ENCODE measurements at places on chromosomes 11 and 22.
A peak's percentile ranks its signal among the peaks of the same experiment; 100 is the strongest.

DNA sequence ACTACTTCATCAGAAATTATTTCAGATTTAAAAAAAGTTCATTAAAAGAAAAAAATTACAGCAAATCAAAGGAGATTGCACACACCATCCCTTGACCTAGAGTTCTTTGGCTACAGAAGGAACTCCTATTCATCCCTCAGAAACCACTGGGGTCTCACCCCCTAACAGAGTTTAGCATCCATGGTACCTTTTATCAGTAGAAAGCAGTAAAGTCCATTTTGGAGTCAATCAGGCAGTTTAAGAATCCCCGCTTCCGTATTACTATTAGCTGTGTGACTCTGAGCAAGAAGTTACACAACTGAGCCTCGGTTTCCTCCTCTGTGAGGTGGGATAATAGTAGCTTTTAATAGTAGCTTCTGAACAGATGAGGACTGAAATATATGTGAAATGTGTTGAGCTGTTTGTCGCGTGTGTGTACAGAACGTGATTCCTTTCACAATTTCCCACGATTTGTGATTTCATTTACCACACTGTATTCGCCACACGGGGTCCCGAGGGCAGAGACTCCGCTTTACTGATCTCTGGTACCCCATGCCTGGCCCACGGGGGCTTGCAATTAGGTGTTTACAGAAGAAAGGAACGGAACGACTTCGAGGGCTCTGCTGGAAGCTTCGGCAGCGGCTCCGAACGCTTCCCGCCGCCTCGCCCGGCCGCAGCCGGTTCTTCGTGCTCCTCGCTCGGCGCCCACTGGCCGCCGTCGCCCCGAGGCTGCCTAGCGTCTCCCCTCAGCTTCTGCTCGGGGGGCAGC lies 72.5 kb upstream of the ZBED5 start:
- no peak for DNase-seq

GRCh38 chr22:46697811-46698515 lies 40.1 kb downstream of the CERK start:
- no peak for DNase-seq

DNA sequence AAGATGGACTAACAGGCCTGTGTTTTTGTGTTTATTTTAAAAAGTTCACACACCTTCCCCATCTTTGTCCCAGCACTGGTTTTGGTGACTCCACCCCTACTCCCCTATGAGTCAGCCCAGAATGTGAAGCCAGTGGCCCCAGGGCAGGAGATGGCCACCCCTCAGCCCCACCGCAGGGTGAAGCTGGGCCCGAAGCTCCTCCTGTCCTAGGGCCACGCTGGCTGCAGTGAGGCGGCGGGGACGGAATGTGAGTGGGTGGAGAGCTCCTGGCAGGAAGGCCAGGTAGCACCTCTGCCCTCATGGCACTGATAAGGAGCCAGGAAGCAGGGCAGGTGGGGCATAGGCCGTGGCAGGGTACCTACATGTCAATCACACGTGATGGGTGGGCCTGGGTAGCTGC lies 39.9 kb downstream of the SGSM3 start:
- DNase-seq, result no peak

DNA sequence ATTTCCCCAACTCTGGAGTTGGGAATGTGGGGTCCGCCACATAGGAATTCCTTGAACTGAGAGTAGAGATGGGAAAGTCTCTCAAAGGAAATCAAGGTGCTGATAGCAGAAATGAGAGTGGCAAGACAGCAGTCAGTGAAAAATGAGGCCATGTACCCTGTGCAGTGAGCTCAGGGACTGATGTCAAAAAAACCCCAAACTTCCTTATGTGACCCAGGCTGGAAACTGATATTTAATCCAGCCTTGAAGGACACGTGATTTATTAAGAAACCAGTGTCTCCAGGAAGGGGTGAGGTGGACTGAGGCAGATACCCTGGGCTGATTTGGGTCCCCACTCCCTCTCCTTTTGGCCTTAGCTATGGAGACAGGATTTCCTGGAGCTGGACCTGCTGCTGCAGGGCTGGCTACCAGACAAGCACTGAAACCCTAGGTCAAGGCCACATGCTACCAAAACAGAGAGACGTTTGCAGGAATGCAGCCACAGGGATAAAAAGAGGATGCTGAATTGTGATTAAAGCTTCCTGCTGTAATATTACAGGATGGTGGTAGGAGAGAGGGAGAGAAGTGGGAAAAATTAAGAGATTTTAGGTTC lies 25.3 kb upstream of the FCHSD2 start:
- no peak for DNase-seq

DNA sequence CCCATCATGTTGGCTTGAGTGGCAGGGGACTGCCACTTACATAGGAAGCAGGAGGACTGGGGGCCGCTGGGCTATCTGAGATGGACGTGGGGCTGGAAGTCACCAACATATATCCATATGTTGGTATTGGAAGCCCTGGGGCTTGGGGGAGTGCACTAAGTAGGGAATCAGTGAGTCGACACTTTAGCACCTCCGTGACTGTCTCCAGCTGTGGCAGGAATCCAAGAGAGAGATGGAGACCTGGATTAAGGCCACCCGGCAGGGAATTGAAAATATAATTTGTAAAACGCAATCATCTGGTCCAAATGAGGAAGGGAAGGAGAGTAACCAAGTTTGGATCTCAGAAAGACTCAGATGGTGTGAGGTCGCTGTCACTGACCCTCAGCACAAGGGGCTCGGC lies 68.4 kb downstream of the ELFN2 start:
- no peak for DNase-seq

GRCh38 chr22:20130731-20131596 lies 640 bp upstream of the ZDHHC8 start:
- peak; percentile 98 for DNase-seq

- no peak for DNase-seq
Observed at GRCh38 chr11:7303146-7303545, 51.4 kb downstream of the SYT9 start.

DNA sequence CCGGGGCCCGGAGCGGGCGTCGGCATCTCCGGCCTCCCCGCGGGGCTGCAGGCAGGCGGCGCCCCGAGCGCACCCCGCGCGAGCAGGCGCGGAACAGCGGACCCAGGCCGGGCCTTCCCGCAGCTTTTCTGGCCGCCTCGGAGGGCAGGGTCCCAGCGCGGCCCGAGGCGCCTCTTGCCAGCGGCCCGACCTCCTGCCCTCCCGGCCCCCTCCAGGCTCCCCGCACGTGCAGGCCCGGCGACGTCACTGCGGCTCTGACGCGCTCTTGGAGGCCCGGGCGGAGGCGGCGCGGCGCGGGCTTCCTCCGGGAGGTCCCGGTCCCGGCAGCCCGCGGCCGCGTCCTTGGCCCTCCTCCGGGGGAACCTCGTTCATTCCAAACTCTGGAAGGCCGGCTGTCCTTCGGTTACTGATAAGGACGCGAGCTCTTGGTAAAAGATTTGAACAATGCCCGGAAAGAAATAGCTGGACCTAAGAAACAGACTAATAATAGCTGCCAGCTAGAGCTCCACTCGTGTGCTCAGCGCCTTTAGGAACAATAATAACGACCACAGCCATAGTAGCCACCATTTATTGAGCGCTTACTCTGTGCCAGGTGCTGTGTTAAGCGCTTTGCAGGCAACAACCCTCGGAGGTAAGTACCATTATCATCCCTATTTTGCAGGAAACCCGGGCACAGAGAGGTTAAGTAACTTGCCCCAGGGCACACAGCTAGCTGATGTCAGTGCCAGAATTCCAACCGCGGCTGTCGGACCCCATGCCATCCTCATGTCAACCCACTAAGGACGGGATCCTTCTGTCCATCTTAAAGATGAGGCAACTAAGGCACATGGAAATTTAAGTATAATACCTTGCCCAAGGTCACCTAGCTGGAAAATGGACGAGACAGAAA lies 39.1 kb upstream of the CREB3L1 start:
- DNase-seq, result peak; percentile 78

DNA sequence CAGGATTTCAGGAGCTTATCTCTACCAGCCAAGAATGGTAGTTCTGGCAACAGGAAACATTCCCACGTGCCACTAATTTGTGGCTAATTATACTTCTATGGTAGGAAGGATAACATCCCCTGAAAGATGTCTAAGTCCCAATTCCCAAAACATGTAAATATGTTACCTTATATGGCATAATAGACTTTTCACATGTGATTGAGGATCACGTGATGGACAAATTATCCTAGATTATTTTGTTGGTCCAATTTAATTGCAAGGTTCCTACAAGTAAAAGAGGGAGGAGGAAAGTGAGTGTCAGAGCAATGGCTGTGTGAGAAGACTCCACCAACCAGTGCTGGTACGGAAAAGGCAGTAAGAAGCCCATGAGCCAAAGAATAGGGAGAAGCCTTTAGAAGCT lies 9.9 kb upstream of the MSANTD4 start:
- no peak for DNase-seq

DNA sequence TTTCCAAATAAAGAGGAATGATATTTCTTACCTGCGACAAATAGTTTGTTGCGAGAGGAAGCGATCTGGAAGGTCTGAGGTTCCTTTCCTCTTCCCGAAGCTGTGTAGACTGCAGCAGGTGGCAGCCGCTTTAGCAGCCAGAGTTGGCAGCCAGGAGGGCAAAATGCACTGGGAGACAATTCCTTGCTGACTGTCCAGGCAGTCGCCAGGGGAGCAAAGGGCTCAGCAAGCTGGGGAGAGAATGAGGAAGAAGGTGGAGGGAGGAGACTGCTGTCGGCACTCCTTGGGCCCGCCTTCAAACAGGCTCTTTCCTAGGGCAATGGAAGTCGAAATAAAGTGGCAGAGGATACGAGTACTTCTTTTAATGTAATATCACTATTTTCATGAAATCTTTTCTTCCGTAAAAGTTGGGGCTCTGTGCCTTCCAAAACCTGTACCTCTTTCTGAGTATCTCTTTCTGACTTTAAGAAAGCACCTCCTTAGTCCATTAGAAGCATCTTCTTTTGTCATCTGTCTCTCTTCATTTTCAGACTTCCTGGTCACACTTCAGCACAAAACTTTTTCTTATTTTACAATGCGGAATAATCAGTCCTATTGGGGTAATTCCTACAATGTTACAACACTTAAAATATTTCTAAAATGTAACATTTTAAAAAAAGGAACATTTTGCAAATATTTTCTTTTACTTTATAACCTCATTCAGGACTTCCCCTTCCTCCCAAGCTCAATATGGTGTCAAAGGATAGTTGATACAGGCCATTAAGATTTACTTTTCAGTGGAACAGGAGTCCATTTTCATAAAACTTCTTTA lies at the start of gene IL18:
Gene IL18, minus strand, starts transcription at position 220 of the 811 bp plus-strand sequence. CDS start 9,041 bp downstream, outside the sequence.
- no peak for DNase-seq

- DNase-seq, result no peak
Observed at GRCh38 chr22:29817724-29818123, 20.4 kb downstream of the ASCC2 start.

DNA sequence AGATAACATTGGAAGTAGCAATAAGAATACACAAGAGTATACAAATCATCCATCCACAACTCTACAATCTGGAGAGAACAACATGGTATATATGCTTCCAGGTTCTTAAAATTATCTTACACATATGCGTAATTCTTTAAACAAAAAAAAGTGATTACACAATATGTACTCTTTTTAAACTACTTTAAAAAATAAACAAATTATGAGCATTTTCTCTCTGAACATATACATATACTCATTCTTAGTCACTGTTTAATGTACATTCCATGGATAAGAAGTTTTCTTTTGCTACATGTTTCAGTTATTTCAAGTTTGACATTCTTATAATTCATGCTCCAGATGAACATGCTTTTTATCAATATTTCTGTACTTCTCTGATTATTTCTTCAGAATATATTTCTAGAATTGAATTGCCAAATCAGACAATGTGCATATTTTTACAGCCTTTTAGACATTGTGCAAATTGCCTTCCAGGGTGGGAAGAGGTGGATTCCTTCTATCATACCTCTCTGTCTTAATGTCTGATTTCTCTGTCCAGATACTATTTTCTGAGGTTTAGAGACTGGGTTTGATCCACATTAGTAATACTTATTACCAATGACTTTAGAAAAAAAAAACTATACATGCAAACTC lies 551.6 kb downstream of the METTL15 start:
- DNase-seq, result no peak

DNA sequence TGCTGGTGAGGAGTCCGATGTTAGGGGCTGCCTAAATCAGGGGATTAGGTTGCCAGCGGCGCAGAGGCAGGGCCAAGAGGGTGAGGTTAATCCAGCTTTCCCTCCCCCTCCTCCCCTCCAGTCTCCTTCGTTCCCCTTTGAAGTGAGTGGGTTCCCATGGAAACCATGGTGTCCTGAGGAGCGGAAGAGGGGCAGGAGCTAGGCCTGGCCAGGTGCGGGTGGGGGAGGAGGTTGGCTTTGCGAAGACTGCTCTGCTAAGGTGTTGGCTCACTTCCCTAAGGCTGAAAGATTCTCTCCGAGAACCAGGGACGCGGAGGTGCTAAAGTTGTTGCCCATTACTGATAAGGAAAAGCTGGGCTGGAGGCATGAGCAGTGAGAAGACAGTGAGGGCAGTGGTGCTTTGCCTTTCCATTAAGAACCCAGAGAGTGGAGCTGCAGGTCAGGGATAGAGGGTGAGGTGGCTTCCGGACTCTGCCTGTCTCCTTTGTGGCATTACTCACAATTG lies 124.6 kb downstream of the FEZ1 start:
- DNase-seq, result no peak

DNA sequence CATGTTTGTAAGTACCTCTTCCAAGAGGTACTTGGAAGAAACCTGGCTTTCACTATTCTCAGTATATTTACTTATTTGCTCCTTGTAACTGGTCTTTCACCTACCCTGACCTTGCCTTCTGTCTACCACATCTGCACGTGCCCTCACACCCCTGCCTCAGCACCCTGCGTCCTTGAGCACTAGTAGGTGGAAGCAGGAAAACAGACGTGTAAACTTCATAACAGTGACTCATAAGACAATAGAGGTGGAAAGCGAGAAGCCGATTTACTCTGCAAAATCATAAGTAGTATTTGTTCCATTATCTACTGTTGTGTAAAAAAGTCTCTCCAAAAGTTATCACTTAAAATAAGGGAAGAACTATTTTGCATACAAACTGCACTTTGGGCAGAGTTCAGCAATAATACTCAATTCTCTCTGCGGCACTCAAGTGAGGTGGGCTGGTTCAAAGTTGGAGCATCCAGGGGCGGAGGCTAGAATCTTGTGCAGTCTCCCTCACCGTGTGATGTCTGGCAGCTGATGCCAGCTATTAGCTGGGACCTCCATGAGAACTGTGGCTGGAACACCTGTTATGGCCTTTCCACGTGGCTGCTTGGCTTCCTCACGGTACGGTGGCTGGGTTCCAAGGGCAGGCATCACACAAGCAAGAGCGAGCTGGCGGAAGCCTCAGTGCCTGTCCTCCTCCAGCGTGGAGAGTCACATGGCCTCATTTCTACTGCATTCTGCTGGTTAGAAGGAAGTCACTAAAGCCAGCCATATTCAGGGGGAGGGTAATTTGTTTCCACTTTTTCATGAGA lies 30.4 kb downstream of the PACS1 start:
- no peak for DNase-seq

DNA sequence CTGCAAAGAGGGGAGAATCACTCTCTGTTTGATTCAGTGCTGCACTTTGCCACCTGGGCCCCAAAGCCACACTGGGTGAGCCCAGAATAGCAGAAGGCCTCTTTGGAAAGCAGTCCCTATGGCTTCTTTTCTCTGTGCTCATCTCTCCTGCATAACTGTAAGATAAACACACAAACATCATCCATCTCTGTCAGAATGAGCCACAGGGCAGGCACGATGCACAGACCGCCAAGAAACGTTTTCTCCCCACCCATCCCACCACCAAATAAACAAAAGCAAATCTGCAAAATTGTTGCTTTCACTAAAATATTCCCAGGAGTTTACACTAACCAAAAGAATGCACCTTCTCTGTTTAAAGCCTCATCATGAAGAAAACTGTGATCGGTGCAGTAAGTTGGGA lies 196.4 kb upstream of the POU2AF2 start:
- no peak for DNase-seq

- peak; percentile 85 for DNase-seq
Observed at GRCh38 chr11:10455637-10456487, 798 bp downstream of the AMPD3 start.

GRCh38 chr11:61498767-61499341 lies 9.7 kb upstream of the LRRC10B start:
- no peak for DNase-seq
